ENCODE measurements at places on chromosomes 6 and 20.

- DNase-seq = no peak
Observed at GRCh38 chr6:14625173-14625895, 507.8 kb downstream of the CD83 start.

- no peak for DNase-seq
Observed at GRCh38 chr6:120096696-120097260, 747.2 kb upstream of the MAN1A1 start.

DNA sequence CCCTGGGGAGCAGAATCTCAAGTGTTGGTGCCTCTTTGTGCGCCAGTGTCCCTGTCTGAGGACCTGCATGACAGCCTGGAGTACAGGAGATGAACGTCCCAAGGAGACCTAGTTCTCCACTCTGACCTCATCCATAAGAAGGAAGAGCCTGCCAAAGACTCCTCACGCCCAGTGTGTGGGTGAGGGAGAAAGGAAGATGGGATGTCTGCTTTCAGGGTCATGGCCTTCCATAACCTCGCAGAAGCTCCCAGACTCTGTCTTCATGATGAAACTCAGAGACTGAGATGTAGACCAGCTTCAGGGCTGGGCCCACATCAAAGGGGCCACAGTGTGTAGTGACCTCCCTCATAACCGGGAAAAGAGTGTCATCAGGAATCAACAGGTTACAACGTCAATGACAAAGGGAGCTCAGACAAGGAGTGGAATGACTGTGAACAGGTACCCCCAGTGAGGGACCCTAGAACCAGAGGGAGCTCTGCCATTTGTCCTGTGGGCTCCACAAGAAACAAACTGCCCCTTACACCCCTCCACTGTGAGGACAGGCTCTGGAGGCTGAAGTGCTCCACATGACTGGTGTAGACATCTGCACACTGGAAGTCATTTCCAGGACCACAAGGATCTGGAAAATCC is 8.1 kb downstream of the HLA-DQB1 start:
- DNase-seq = no peak

- DNase-seq = peak; percentile 59
Observed at GRCh38 chr6:106997392-106998158, 23.0 kb upstream of the CD24 start.

DNA sequence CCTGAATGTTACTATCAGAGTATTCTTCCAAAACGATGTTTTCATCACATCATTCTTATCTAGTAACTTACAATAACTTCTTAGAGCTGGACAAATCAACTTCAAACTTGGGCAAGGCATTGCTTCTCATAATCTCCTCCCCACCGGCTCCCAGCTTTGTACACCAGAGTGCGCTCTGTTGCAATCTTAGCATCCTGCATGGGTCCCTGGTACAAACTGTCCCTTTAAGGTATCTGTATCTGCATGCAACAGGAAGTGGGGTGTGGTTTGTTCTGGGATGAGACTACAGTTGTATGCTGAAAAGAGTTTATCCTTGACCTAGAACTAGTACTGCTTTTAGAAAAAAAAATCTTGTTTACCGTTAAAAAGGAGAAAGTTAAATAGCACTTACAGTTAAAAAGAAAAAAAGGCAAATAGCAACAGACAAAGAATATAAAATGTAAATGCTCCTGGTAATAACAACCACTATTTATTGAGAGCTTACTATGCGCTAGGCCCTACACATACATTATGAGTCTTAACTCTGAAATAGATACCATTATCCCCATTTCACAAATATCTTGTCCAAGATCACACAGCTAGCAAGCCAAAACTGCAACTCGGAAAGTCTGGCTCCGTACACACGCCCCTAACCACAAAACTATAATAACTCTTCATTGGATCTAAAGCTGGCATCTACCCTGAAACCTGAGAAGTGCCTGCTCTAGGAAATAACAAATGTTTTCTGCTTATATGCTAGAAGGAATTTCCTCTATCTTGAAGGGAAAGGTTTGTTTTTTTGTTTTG is 9.8 kb upstream of the HECA start:
- DNase-seq = peak; percentile 91

DNA sequence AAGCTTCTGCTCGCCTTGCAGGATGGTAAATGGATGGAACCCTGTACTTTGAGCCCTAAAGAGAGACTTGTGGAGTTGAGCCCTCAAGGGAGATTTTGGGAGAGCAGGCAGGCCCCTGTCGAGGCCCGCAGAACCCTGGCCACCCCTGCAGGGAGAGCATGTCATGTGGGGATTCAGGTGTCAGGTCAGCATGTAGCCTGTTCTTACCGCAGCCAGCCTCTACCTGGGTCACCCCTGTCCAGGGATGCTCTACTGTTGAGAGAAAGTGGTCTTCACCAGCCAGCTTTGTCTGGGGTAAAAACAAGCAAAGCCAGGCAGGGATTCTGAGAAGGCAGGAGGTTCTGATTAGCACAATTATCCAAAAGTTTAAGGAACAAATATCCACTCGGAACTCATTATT is 55.6 kb upstream of the PROKR2 start:
- DNase-seq = no peak

DNA sequence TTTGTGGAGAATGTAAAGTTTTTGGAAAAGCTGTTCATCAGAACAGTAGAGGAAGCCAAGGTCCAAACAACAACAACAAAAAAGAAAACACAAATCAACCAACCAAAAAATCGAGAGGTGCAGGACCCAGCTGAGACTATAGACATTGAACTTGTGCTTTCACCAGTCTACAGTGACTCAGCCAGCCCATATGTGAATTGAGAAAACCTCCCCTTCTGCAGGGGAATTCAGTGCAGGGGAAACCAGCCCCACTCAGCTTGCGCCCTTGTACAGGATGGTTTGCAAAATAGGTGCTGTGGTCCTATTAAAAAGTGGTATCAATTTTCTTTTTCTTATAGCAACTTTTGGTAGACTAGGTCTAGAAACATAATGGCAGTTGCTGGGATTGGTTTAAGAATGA is 21.3 kb downstream of the MLIP start:
- no peak for DNase-seq

- DNase-seq = no peak
Observed at GRCh38 chr6:114084327-114084890, 113.5 kb upstream of the HDAC2 start.

DNA sequence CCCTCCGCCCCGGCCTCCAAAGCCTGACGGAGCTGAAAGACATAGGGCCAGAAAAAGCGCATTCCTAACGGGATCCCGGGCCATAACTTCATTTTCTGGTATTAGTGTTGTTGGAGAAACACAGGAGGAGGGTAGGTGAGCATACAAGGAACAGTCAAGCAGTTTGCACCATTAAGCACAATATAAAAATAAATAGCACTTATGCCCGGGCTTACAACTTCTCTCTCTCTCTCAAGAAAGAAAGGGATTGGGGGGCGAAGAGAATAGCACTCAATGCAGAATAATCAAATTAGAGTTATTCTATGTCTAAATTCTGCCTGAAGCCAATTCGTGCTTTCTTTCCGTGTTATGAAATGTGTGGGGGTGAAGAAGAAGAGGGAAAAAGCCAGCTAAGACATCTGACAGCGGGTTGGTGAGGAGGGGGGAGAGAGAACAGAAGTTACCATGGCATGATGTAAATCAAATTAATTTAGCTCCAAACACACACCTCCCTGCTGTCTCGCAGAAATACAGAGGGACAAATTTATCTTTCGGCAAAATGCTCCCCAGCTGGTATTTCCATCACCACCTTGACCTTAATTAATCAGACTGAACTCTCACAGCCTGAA is 508 bp upstream of the METTL24 start:
- DNase-seq = no peak

GRCh38 chr6:156994215-156995076 is 217.3 kb downstream of the ARID1B start:
- DNase-seq = no peak

DNA sequence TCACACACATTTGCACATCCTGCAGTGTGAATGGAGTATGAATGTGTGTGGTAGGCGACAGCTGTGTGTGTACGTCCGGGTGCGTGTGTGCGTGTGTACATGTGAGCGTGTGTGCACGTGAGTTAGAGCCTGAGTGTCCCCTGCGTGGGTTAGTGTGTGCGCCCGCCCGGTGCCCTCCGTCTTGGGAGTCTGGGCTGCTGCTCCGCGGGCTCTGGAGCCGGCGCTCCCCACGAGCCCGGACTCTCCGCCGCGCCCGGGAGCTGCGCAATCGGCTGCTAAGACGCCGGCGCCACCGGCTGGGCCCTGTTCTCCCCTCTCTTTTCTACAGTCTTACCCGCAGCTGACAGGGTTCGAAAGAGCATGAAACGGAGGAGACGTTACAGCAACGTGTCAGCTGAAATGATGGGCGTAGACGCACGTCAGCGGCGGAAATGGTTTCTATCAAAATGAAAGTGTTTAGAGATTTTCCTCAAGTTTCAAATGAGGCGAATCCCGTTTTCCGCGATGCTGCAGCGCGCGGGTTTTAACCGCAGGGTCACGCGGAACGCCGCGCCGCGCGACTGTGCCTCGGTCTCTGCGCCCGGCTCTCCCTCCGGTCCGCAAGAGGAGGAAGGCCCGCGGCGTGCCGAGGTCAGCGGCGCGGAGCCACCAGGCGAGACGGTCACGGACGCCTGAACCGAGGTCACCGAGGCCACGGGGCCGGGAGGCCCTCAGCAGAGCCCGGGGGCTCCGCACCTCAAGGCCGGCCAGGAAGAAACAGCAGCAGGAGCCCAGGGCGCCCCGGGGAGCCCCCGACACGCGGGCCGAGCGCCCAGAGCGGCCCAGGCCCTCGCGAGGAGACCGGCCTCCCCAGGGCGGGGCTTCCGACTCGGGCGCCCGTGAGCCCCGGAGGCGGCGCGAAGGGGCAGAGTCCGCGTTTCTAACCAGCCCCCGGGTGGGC is 95.3 kb upstream of the BHLHE23 start:
- DNase-seq = peak; percentile 84

DNA sequence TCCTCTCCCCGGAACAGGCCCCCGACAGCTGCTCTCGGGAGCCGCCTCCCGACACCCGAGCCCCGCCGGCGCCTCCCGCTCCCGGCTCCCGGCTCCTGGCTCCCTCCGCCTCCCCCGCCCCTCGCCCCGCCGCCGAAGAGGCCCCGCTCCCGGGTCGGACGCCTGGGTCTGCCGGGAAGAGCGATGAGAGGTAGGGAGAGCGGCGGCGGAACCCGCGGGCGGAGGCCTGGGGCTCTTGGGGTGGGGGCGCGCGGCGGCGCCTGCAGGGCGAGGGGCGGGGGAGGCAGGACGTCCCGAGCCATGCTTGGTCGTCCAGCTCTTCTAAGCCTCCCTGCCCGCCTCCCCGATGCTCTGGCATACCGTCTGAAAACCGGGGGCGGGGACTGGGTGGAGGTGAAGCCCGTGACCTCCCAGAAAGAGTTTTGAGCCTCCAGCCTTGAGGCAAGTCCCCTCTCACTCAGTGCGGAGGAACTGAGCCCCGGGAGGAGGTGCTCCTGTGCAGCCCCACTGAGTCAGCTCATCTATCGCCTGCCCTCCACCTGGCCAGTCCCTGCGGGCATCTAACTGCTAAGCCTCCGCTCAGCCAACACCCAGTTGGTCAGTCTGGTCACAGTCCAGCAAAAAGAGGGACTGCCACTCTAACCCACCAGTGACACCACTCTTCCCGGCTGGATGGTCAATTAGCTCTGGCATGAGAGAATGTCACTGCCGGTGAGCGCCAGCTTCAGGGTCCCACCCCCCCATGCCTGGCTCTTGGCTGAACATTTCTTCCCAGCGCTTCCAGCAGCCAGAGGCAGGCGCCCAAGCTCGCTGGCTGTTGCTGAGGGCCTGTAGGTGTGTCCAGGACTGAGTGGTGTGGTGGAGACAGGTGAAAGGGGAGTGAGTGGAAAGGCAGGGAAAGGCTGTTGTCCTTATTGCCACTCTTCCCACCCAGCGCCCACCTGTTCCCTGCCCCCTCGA is 482 bp downstream of the DDR1 start:
- DNase-seq = peak; percentile 77

DNA sequence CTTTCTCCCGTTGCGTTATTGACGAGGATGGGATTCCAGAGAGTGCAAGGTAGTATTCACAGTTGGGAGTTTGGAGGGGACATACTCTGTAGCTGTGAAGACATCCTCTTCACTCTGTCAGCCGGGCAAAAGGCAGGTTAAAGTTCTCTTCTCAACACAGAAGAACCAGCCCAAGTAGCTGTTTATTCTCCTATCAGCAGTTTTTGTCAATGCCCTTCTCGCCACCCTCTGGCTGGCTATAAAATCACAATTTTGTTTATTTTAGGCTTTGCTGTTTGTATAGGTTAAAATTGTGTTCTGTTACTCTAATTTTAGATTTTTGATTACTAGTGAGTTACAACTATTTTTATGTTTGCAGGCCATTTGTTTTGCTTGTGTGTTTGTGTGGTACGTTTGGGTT is 37.9 kb upstream of the MAS1 start:
- no peak for DNase-seq

DNA sequence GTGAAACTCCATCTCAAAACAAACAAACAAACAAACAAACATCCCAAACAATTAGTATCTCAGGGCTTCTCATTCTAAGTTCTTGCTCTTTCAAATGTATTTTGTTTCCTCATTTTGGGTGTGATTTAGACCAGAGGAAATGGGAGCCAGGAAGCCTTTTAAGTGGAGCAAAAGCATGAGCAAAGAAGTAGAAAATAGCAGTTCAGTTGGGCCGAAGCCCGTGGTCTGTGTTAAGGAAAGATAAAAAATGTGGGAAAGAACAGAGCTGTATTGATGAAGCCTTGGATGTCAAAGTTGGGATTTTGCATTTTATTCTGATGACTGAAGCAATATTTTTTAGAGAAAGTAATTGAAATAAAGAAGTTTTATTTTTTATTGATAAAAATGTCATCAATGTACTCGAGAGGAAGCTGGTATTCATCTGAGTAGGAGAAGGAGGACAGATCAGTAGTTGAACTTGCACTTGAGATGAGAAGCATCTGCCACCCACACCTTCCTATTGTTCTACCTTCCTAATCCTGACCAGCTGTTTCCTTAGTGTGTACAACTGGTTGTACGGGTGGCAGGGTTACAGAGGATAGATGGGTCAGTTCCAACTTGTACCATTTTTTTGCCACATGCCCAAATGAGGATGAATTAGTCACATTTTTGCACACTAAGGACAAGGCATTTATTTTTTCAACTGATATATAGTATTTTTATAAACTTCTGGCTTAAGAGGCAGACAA is 56.1 kb downstream of the KIAA0408 start:
- DNase-seq = no peak

DNA sequence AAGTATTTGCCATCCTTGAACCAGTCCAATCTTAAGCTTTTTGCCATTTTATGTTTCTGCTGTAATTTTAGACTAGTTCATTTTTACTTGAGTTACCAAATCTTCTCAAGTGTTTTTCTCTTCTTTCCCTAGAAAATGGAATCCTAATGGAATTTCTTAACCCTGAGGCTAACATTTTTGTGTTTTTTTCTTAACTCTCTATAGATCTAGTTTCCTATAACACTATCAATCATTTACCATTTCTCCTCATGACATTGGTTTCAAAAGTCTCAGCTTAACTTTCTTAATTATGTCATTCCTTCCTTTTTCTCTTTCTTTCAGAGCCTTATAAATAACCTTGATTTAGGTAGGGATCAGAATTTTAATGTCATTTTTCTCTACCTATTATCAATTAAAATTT is 54.8 kb downstream of the SENP6 start:
- no peak for DNase-seq

GRCh38 chr6:31662124-31662723 is 1.6 kb upstream of the C6orf47 start:
- no peak for DNase-seq
